ENCODE measurements at places on chromosomes 11 and 22.

DNA sequence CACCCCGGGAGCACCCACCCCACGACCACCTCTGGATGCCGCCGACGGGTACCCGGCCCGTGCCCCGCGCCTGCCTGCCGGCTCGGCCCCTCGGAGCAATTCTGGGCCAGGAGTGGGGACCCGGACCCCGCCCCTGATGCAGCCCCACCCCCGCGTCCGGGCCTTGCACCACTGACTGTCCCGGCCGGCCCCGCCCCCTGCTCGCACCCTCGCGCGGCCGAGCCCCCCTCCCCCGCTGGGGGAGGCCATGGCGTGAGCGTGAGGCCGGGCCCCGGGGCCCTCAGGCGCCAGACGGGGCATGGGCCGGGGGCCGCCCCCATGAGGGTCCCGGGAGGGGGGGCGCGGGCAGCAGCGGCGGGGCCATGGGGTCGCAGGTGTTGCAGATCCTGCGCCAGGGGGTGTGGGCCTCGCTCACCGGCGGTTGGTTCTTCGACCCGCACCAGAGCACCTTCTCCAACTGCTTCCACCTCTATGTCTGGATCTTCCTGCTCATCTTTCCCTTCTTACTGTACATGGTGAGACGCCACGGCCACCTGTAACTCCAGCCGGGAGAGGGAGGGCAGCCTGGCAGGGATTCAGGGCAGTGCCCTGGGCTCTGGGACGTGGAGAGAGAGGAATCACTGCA, 486 bp downstream of the PCNX3 start:
- no peak for DNase-seq

GRCh38 chr11:47305734-47306483, 36.0 kb downstream of the MADD start:
- DNase-seq = no peak

- DNase-seq = peak; percentile 33
Measured at GRCh38 chr11:125348674-125349309, 147.3 kb downstream of the FEZ1 start.

- no peak for DNase-seq
Measured at GRCh38 chr22:23264610-23265367, 84.5 kb downstream of the BCR start.

DNA sequence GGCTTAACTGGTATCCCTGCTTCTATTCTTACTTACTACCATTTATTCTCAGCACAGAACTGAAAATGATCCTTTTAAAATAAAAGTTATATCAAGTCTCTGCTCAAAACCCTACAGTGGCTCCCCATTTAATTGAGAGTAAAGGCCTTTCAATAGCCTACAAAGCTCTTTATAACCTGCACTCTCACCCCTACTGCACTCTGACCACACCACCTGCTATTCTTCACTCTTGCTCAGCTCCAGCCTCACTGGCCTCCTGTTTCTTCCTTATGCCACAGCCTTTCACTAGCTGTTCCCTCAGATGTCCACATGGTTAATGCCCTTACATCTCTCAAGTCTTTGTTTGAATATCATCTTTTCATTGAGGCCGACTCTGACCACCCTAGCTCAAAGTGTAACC, 40.9 kb upstream of the PPP2R1B start:
- DNase-seq = no peak

GRCh38 chr22:23075050-23075449, 4.7 kb downstream of the GNAZ start:
- DNase-seq = no peak

DNA sequence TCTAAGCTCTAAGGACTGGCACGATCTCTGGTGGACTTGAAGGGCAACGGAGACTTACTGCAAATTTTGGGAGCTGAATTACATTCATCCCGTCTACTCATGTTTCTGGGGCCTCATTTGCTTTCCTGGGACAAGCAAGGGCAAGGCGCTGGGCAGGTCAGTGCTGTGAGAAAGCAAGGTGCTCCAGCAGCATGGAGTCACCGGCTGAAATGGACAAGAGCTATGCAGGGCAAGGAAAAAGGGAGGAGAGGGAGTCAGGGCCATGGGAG, 25.6 kb downstream of the FLI1 start:
- no peak for DNase-seq

GRCh38 chr11:44133335-44133946, 38.0 kb downstream of the EXT2 start:
- DNase-seq = no peak

DNA sequence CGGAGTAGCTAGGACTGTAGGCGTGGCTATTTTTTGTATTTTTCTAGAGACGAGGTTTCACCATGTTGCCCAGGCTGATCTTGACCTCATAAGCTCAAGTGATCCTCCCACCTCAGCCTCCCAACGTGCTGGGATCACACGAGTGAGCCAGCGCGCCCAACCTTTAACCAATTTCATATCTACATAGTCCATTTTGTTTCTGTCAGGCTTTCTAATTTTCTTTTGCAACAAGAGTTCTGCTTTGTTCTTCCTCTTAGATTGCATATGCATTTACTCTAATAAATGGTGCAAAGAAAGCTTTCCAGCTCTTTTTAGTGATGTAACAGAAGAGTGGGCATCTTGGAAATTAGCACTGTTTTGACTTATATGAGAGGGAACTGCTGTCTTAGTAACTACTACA, 13.3 kb downstream of the RTN3 start:
- DNase-seq = no peak

DNA sequence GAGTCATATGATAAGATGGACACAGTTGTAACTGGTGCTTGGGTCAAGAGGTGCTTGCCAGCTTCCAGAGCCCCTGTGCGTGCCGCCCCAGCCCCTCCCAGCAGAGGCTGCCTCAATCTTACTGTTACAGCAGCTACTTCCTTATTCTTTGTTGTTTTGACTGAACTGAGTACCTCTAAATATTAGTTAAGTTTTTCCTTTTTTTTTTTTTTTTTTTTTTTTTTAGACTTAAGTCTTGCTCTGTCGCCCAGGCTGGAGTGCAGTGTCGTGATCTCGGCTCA, 8.8 kb downstream of the ZBED4 start:
- no peak for DNase-seq

- DNase-seq = no peak
Measured at GRCh38 chr11:108836541-108836940, 171.7 kb downstream of the DDX10 start.
